Stimulated activated CD4-positive, alpha-beta T cell treated with anti-CD3 and anti-CD28 coated beads, TNF-alpha, amount 100 ng/mL, for 4 hours (primary cell): ENCODE measurements at places on chromosomes 7 and 10.

DNA sequence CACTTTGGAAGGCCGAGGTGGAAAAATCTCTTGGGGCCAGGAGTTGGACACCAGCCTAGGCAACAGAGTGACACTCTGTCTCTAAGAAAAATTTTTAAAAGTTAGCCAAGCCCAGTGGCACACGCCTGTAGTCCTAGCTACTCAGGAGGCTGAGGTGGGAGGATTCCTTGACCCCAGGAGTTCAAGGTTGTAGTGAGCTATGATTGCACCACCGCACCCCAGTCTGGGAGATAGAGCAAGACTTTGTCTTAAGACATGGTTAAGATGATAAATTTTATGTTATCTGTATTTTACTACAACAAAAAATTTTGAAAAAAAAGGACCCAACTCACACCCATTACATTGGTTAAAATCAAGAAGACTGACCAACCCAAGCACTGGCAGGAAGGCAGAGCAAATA lies 44.4 kb upstream of the SMARCD3 start:
- DNase-seq: no peak

GRCh38 chr10:86182150-86182549 lies 184.4 kb downstream of the GRID1 start:
- no peak for DNase-seq

GRCh38 chr7:94243066-94243711 lies 151.5 kb upstream of the COL1A2 start:
- DNase-seq: no peak

DNA sequence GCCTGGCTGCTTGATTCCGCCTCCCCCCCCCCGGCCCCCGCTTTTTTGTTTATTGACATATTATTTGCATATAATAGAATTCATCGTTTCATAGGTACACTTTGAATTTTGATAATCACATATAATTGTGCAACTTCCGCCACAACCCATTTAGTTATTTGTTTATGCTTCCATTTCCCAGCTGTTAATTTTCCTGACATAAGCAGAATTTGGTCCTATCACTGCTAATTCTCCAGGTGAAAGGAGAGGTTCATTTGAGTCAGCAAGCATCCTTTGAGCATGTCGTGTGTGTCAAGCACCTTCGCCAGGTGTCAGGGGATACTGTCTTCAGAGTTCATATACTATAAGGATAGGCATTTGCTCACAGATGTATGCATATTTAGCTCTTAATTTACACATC lies 102.2 kb downstream of the CELF2 start:
- DNase-seq: no peak

GRCh38 chr7:14839307-14839706 lies 63.2 kb downstream of the DGKB start:
- DNase-seq: no peak

GRCh38 chr10:127168261-127168660 lies 28.1 kb downstream of the INSYN2A start:
- no peak for DNase-seq

DNA sequence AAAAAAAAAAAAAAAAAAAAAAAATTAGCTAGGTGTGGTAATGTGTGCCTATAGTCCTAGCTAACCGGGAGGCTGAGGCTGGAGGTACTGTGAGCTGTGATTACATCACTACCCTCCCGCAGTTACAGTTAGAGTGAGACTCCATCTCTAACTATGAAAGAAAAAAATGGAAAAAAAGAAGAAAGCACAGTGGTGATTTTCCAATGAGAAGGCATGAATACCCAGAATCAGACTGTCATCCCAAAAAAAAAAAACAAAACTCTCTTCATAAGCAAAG lies 269.9 kb upstream of the MKLN1 start:
- DNase-seq: no peak

DNA sequence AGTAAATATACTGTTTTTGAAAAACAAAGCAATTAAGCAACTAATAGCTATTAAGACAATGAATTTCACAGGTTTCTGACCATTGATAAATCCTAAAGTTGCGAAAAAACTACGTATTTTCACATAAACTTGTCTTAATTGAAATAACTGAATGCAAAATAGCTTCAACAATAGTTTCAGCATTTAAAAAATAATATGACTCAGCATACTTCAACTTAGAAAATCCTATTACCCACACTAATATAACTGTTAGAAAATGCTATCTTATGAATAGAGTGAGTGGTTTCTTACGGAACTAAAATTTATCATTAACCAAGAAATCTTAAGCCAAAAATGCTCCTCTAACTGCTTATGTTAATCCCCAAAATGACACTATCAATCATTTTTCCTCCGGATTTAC lies 183.9 kb downstream of the AVL9 start:
- DNase-seq: no peak

- peak; percentile 34 for DNase-seq
These were observed 734 bp downstream of the CHST3 start for GRCh38 chr10:71964743-71965515.
